ENCODE measurements at places on chromosomes 3 and 15. TPM values are rescaled to one million over a fixed set of nuclear protein-coding genes. Genes with fewer than 3 reads are reported as not detected.

DNA sequence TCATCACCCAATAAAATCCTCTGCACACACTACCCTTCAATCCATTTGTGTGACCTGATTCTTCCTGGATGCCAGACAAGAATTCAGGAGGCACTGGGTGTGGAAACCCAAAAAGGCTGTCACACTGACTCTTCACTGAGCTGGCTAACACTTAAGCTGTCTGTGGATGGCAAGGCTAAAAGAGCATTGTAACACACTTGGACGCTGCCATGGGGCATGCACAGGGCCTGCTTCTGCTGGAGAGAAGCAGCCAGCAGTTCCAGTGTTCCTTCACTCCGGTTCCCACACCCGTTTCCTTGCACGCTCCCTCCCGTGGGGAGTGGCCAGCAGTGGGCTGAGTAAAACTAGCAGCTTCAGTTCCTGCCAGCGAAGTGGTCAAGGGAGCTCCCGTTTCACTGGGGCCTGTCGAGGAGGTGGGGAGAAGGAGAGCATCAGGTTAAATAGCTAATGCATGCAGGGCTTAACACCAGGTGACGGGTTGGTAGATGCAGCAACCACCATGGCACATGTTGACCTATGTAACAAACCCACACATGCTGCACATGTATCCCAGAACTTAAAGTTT, 737.1 kb downstream of the FHIT start:
- DNase-seq = no peak

DNA sequence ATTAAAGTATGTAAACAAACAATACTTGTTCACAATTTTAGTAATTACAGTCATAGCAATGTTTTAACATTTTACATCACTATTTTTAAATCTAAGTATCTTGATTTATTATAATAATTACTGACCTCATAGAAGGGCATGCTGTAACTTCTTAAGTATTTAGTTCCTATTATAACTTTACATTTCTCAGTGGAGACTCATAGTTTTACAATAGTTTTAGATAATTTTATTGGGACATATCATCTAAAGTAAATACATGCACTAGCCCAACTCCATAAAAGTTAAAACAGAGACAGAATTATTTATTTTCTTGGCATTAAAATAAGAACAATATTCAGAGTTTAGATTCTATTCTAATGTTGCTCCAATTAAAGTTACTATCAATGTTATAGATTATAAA, 466.5 kb upstream of the BCHE start:
- DNase-seq = no peak

DNA sequence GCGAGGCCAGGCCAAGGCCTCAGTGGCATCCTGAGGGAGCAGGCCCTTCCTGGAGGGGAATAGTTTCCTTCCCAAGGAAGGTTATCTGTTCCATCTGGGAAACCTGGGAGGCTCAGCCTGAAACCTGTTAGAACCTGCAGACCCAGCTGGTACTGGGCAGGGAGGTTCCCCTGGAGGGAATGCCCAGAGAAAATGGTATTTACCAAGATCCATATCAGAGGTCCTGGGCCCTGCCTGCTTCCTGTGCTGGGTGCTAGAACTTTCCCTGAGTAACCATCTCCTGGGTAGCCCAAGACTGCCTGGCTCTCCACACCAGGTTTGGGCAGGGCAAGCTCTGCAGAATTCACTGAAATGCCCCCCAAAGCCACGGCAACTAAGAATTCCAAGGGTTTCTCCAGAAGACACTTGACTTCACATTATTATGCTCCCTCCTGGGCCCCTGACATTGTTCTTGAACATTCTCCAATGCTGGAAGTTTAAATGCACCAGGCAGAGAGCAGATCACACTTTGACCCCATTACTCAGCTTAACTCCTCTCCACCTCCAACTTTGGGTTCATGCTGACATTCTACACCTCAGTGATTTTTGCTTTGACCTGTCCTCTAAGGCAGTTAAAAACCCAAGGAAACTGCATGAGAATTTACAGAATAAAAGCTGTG, 2.0 kb downstream of the CA12 start:
- no peak for DNase-seq

DNA sequence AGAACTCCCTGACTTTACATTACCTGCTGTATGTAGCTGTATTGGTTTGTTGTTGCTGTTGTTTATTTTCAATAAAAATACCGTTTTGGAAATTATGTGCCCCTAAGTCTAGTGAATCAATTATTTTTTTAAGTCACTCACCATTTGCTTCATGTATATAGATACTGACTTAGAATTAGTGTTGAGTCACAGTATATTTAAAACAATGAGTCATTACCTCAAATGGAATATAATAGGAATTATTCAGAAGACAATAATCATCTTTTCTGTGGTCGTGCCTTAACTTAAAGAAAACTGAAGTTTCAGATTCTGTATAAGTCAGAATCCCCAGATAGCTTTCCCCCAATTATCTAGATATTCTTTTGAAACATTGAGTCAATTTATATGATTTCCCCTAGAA, 21.0 kb upstream of the ALDH1A2 start:
- DNase-seq = no peak

GRCh38 chr3:120684896-120685295, 2.9 kb upstream of the HGD start:
- DNase-seq = no peak

DNA sequence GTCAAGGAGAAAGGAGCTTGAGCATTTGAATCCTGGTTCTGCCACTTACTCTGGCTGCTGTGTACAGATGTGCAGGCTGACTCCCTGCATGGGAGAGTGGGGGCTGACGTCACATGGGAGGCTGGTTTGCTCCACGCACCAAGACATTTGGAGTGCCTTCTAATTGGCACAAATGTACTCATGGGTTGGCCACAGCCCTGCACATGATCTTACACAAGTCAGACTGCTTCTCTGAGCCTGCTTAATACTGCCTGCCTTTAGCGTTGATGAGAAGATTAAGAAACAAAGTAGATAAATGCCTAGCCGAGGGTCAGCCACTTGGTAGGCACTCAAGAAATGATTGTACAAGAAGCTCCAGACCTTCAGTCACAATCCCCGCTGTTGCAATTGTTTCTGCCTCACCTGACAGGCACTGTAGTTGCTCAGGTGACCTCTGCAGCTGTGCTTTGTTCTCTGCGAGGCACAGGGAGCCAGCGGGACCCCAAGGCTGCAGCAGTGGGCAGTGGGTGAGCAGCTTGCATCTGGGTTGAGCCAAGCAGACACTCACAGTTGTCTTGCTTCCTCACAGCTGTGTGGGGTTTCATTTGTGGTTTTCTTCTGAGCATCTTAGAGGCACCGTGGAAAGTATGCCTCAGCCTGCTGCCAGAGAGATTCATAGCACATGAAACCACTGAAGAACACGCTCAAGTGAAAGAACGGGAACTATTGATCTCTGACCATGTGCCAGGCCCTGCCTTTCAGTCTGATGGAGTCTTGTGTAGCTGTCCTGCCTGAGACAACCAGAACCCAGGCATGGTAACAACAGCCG, 33.1 kb downstream of the GRK7 start:
- peak; percentile 47 for DNase-seq

DNA sequence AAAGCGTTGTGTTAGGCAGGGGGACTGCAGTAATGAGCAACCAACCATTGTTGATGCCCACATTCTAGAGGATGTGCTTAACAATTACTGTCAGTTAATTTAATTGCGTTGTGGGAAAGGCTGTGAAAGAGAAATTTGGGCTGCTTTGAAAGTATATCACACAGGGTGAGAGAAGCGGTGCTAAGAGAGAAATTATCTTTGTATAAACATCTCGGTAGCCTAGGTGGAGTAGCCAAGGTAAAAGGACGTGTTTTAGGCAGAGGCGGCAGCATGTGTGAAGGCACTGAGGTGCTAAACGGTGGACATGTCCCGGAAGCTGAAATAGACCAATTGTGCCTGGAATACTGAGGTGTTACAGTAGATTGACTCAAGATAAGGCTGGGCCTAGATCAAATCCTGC, 71.9 kb downstream of the UBE2E2 start:
- no peak for DNase-seq

GRCh38 chr3:123755501-123755900, 128.6 kb downstream of the MYLK start:
- no peak for DNase-seq

DNA sequence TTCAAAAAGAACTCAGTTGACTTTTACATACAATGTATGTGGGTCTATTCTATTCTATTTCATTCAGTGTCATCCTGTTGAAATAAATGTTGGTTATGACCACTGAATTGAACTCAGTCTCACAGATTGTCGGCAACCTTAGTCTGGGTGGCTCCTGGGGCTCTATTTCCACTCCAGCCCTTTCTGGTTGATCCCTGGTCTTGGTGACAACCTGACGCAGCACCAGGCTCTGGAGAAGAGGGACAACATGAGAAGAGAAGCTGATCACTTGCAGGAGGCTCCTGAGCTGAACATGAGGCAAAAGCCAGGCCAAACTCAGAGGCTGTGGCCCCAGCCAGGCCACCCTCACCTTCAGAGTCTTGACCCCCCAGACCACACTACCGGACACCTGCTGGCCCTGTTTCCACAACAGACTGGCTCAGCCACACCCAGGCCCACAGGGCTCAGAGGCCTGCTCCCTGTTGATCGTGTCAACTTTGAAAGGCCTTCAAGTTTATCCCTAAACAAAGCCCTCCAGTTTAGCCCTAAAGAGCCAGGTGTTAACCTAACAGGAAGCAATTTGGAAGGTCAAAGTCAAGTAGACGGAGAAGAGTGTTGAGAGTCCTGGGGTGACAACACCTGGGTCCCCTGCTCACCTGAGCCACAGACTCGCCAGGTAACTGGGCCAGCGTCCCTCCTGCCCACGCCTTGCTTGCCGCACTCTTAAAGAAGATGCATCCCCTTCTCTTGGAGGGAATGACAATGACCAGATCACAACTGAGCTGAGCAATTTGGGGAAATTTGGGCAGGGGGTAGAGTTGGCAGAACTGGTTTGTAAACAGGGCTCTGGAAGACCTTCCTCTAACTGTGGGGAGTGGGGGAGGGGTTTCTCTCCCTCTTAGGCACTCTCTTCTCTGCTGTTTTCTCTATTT, 15.4 kb upstream of the MUC20 start:
- no peak for DNase-seq

GRCh38 chr3:122415762-122416654, at the start of gene WDR5B:
Gene WDR5B, minus strand, starts transcription at chr3:122416062. Its CDS starts 534 bp downstream, at chr3:122415528.
- peak; percentile 99 for DNase-seq

- DNase-seq = no peak
Observed at GRCh38 chr3:105733356-105733755, 135.5 kb downstream of the CBLB start.

DNA sequence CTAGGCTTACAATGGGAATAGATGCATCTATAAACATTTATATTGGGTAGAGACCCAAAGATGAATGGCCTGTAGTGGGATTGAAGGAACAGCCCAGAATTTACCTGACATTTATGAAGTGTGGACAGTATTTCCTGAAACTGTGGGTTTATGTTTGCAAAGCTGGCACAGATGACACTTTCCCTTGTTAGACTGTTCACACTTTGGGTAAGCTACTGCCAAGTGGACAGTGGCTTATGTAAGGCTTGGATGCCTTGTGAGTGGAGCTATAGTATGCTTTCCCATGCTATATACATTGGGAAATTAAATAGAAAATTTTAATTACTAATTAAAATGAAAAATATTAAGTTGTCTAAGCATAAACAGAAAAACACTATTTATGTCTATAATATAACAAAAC, 48.5 kb downstream of the STARD9 start:
- no peak for DNase-seq

DNA sequence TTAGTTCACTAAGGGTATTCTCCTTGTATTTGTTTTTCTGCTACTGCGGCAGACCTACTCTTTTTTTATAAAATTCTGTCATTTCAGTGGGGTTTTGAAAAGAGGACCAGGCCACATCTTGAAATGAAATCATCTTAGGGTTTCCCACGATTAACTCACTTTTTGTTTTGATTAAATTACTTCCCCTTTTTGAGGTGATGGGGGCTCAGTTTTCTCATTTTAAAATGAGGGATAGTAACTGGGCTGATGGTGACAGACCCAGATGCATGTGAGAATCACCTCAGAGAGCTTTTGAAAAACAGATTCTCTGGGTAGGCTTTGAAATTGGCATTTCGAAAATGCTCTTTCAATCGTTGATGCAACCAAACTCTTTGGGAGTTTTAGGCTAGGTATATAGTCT, 24.2 kb downstream of the UBE2Q2 start:
- no peak for DNase-seq

DNA sequence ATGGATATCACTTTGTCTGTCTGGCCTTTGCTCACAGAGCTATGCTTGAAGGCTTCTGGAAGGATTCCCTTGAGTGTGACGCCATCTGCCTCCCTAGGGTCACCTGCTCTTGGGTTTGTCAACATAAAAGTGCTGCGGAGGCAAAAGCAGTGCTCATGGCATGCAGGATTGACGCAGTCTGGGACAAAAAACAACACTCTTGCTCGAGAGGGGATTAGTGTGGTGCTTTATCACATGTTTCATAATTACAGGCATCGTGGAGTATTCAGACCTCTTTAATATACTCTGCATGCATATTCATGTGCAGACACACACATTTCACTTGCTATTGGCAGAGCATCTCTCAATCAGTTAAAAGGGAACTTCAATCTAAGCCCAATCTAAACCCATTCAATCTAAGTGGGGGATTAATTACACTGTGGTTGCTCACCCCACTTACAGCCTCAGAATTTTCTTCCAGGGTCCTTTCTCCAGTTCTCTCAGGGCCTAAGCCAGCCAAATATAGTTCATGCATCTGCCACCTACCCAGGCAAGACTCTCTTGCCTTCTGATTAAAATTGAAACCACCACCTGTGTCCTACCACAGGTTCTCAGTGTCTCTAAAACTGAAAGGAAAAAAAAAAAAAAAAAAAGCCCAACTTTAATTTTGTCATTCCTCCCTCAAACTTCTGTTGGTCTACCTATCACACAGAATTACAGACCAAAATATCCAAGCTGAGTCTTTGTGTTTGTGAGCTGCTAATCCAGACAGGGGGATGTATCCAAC, 75.6 kb downstream of the BFSP2 start:
- no peak for DNase-seq

The ARPP21 gene
- total RNA-seq = 0.32 TPM

The PARP15 gene
- total RNA-seq = 1.2 TPM

The TTLL13 gene
- total RNA-seq = not detected

The PLCB2 gene
- total RNA-seq = 12.4 TPM

The CD276 gene
- total RNA-seq = 26.8 TPM

The AGBL1 gene
- total RNA-seq = 0.32 TPM

The GOLIM4 gene
- total RNA-seq = 120 TPM
